ENCODE measurements at places on chromosomes 7 and 10.
A peak's percentile ranks its signal among the peaks of the same experiment; 100 is the strongest.

DNA sequence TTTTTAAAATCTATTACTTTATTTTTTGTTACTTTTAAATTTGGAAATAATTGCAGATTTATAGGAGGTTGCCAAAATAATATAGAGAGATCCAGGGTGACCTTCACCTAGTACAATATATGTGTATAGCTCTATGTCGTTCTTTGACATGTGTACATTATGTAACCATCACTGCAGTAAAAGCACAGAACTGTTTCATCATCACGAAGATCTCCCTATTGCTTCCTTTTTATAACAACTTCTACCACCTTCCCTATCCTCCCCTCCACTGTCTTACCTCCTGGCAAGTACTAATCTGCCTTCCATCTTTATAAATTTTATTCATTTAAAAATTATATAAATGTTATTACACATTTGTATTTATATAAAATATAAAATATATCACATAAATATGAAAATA lies 251.0 kb downstream of the AUTS2 start:
- no peak for DNase-seq

GRCh38 chr10:77580482-77580881 lies 57.1 kb downstream of the KCNMA1 start:
- DNase-seq: no peak

GRCh38 chr10:121312587-121312986 lies 285.7 kb downstream of the FGFR2 start:
- no peak for DNase-seq

DNA sequence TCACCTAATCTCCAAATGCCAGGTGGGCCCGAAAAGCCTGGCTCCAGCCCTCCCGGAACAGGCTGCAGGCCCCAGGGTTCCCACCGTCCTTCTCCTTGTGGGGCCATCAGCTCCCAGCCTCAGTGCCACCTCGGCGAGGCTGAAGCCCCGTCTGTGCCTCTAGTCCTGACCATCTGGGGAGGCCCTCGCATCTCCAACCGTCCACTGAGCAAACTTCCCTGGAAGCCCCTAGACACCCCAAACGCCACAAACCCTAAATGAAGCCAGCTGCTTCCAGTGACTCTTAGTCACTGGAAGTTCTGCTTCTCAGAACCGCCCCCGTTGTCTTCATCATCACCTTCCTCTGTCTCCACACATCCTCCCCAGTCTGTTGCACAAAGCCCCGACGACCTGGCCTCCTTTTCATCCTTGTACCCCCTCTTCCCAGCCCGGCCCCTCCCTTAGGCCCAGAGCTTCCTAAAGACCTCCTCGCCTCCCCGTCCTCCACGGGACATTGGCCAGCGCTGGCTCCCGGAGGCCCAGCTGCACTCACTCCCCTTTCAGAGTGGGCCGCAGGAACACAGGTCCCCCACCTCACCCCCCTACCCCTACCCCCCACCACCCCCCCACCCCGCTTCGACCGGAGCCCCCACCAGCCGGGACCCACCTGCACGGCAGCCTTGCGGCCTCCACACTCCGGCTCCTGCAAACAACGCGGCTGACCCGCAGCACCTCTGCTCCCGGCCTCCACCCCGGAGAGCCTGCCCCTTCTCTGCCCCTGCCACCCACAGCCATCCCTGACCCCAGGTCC lies 1.1 kb upstream of the DIP2C start:
- no peak for DNase-seq

- no peak for DNase-seq
Measured at GRCh38 chr10:95478935-95479334, 82.2 kb downstream of the SORBS1 start.

DNA sequence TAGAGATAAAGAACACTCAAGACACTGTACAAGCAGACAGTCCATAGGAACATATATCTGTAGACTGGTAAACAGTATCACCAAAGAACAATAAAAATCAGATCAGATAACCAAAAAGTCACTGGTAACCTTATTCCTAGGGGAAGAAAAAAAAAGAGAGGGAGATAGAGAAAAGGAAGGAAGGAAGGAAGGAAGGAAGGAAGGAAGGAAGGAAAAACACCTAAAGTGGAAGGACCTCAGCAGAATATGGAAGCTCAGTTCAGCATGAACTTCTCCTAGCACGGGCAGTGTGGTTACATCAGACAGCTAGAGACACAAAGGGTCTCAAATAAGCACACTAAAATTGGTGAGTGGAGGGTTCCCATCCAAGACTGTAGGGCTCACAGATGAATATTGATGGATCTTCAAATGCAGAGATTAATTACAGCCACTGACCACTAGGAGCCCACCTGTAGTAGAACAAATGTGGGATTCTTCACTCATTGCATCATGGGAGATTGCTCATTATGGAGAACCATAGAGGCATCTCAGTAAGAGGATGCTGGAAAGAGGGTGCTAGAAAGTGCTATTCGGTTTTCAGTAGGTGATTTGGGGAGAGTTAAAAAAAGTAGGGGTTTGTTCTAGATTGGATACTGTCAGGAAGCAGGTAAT lies 293.4 kb upstream of the C7orf33 start:
- DNase-seq: no peak

GRCh38 chr10:84114088-84114667 lies 25.1 kb upstream of the GHITM start:
- DNase-seq: no peak

- DNase-seq: peak; percentile 55
Measured at GRCh38 chr10:16644146-16644545, 122.5 kb upstream of the C1QL3 start.

GRCh38 chr10:129972145-129972965 lies 8.3 kb upstream of the EBF3 start:
- no peak for DNase-seq

DNA sequence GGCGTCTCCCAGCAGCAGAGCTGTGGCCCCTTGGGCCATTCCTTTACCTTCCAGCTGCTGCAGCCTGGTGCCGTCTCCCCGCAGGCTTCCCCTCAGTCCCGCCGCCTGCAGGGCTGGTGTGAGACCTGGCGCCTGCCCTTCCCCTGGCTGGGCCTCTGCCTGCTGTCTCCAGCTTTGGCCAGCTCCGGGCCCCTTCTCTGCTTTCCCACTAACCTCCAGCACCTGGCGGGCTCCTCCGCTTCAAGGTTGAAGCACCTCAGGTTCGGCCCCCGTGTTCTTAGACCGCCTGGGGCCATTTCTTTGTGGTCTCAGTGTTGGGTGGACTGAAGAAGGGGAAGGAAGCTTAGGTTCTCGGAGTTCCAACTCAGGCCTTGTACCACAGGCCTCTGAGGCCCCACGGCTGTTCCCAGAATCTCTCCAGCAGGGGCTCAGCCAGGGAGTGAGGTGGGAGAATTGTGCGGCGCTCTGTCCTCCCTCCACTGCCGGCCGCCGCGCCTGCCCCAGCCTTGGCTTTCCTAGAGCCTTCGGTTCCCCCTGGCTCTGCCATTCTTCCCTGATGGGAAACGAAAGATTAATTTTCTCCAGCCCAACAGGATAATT lies 30.3 kb downstream of the GBX1 start:
- DNase-seq: no peak

DNA sequence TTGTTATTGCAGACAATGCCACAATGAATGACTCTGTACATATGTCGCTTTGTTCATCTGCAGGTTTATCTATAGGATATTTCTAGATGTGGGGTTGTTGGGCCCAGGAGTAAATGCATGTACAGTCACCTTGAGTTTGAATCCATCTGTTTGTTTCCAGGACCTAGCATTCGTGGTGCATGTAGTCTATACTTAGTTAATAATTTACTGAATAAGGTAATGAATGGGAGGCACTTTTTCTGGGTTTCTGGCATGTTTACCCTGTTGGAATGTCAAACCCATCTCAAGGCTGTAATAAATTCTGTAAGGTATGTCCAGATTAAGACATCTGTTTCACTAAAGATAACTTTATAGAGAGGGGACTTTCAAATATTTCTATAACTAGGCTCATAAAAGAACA lies 23.5 kb downstream of the HECTD2 start:
- no peak for DNase-seq

- DNase-seq: no peak
Measured at GRCh38 chr7:42347616-42348015, 110.6 kb upstream of the GLI3 start.

DNA sequence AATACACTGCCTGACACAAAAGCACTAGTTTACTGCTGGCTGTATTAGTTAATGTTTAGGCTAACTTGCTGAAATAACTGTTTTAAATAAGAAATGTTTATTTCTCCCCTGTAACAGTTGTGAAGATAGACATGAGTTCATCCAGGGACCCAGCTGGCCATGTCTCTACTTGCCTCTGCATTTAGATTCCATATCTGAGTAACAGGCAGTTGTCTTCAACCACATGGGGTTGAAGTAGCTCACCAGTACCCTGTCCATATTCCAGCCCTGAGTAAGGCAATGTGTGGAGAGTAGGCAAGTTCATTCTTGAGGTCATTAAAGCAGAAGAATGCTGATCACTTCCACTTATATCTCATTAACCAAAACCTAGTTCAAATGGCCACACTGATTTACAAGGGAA lies 31.1 kb upstream of the RSBN1L start:
- DNase-seq: no peak

DNA sequence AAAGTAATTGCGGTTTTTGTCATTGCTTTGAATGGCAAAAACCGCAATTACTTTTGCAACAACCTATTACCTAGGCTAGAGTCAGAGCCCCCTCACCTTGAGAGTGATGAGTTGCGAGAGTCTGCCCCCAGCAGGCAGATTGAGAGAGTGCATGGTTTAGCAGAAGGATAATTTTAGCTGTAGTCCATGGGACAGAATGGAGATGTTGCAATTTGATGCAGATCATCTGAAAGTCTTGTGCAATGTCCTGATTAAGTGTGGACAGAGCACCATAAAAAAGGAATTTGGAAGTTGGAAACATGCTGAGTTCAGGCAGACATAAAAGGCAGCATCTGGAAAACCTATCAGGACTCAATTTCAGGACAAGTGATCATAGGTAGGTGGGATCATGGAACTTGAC lies 48.7 kb downstream of the GPR141 start:
- peak; percentile 28 for DNase-seq

GRCh38 chr10:87660484-87661133 lies 931 bp downstream of the PAPSS2 start:
- DNase-seq: no peak

DNA sequence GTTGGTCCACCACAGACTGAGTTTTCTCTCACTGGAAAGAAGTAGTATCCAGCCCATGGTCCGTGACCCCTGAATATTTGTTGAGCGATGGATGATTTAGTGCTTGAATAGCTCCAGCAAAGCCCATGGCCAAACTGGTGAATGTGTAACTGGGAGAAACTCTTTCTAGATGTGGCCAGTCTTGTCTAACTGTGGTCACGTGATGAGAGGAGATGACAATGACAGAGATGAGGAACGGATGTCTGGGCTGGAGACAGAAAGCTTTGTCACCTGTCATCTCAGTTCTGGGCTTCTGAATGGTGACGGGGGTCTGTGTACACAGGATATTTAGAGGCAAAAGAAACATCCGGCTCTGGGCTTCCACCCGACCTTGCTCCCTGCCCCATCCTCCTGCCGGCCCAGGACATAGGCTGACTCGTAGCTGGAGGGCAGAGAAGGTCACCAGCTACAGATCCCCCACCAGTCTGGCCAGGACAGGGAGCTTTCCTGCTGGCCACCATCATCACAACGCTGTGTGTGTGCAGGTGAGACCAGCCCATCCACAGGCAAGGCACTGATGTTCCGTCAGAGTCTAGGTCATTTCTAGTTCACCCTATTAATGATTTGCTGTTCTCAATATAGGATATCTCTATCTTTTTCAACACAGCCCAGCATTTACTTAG lies 152.5 kb upstream of the TNS3 start:
- DNase-seq: no peak

GRCh38 chr10:6314620-6315205 lies 112.0 kb downstream of the PFKFB3 start:
- DNase-seq: no peak

- no peak for DNase-seq
Measured at GRCh38 chr10:58653139-58653538, 140.5 kb downstream of the BICC1 start.

- DNase-seq: no peak
Measured at GRCh38 chr7:133584956-133585668, 332.2 kb downstream of the EXOC4 start.

DNA sequence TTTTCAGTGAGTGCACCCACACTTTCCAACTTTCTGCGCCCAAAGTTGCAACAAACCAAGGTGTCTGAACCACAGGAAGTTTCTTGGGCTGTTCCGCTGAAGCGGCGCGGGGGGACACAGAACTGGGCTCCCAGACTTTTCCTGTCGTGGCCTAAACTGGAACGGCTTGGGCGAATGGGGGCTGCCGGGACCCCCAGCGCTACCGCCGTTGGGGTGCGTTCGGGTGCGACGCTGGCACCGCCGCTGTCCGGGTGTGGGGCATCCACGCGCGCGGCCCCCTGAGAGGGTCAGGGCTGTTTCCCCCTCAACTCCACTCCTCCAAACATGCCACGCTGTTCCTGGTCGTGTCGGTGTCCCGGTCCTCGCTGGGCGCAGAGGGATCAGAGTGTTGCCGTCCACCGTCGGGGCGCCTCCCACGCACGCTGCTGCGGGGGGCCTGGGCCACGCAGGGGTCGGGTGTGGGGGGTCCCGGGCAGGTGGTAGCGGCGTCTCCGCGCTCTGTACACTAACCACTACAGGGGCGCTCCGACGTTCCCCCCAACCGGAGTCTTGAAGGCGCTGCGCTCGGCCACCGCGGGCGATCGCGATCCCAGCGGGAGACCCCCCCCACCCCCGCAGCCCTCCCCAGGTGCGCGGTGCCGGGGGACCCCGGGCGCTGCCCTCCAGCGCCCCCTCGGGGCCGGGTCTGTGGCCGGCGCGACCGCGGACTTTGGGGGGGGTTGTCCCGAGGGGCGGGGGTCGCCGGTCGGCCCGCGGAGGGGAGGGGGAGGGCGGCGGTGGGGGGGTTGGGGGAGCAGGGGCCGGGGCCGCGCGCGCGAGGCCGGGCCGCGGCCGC lies 2.2 kb upstream of the CUX1 start:
- peak; percentile 56 for DNase-seq

DNA sequence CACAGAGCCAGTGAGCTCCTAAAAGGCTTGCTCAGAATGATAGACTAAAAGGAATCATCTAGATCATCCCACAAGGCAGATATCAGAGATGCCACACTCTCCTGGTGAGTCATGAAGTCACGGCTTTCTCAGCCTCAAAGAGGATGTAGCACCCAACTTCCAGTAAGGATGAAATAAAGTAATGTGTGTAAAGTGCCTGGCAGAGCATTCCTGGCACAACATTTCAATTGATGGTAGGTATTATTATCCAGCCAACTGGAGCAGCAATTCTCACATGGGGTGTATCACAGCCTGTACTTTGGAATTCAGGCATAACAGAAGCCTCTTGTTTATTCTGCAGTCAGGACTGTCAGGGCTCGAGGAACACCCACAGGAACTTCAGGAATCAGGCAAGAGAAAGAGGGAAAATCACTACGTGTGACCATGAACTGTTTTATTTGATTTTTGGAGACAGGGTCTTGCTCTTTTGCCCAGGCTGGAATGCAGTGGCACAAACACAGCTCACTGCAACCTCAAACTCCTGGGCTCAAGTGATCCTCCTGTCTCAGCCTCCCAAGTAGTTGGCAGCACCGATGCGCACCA lies 5.3 kb upstream of the NAT16 start:
- DNase-seq: no peak
